ENCODE measurements at places on chromosomes 1 and 21.

DNA sequence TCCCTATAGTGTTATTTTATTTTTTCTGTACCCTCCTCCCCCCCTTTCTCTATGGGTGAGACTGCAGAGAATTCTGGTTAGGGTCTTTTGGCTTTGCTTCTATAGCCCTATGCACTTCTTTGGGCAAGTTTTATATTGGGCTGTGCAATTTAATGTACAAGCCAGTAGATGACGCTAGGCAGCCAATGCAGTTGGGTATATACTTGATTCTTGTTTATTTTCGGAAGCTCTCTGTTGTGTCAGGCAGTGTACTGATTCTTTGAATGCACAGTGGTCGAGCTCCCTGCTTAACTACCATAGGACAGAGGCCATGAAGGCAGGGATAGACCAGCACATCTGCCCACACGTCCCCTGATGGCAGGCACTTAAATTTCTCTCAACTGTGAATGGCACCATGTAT is 34.1 kb upstream of the GPR52 start:
- DNase-seq, result no peak

DNA sequence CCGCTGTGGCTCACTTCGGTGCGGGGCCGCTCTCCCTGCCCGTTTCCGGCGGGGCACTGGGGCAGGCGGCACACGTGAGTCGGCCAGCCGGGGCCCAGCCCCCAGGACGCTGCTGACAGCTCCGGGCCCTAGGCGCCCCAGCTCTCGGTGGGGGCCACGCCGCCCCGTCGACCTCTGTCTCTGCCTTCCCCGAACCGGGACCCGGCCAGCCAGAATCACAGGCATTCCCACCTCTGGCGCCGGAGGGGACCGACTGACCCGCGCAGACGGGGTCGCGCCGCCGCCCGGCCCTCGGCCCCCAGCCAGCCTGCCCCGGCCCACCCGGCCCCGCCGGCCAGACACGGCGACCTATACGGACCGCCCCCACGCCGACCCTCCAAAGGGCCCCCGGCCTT is 755 bp downstream of the SCMH1 start:
- DNase-seq, result peak; percentile 40

GRCh38 chr1:27416387-27417111 is 24.1 kb downstream of the GPR3 start:
- DNase-seq, result peak; percentile 78

GRCh38 chr1:55127827-55128343 is 87.3 kb downstream of the USP24 start:
- DNase-seq, result peak; percentile 2

DNA sequence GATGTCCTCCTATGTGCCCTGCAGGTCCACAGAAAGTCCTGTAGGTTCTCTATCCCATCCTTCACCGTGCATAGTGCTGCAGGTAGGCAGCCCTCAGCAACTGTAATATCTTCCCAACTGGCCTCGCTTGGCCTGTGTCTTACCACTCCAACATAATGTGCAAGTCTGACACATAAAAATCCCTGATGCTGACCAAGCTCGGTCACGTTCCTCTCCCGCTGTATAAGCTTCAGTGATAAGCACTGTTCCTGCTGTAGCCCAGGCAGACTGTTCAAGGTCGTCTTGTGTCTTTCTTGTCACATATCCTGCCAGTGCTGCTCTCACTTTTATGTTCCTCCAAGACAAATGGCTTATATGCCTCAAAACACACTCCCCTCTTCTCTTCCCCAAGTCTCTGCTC is 19.4 kb upstream of the KCNE1 start:
- DNase-seq, result no peak

DNA sequence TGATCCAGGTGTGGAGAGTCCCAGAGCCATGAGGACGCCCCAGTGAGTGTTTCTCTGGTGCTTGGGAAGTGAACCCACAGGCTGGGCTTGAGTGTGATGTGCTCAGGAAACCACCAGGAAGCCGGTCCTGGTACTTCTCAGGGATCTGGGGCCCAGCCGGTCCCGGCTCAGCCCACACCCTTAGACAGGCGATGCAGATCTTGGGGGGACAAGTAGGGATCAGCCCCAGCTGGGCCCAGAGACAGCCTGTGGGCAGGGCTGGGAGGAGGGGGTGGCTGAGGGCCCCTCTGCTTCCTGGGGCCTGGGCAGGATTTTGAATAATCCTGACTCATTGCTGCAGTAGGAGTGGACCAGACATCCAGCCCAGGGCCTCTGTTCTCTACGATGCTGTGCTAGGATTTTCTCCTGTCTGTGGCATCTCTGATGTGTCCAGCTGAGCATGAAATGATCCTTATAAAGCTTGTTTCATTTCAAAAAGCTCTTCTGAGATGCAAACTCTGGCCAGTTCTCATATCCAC is 698.0 kb downstream of the PTPRU start:
- no peak for DNase-seq

DNA sequence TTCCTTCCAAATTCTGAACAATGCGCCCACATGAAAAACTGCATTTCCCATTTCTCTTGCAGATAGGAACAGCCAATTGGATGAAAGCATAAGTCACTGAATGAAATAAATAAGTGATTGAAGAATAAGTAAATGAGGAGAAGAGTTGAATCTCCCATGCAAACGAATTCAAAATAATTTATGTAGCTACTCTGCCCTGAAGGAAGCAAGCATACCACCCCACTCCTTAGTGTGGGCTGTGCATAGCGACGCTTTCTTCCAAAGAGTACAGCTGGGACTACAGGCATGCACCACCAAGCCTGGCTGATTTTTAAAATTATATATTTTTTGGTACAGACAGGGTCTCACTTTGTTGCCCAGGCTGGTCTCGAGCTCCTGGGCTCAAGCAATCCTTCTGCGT is 16.5 kb upstream of the RIMKLA start:
- DNase-seq, result no peak

DNA sequence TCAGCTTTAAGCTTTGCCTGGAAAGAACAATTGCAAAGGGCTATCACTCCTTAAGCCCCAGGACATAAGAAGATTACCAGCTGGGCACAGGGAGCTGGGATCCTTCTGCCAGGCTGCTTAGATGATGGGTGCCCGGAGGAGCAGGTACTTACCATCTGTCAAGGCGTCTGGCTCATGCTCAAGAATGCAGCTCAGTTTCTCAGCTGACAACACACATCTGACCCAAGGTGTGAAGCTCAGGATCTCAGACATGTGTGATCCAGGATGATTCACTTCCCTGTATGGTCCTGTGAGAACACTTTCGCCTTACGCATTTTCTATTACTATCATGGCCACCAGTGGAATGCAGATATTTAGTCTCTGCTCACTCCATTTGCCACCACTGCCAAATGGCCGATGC is 14.7 kb upstream of the DISC1 start:
- no peak for DNase-seq

GRCh38 chr1:40944841-40945430 is 34.6 kb upstream of the CTPS1 start:
- DNase-seq, result no peak

DNA sequence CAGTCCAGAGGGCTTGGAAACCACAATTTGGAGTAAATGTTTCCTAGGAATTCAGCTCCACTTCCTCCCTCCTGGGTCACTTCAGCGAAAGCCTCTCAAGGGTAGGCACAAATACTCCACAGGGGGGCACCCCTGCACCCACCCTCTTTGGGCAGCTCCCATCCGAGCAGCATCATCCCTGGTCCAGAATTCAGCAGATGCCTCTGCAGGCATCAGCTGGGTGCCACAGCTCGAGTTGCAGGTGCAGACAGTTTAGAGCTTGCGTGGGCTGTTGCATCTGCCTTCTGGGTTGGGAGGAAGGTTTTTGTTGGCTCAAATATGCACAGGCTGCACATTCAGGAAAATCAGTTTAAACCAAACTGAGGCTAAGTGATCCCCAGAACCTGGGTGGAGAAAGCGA is 25.0 kb downstream of the KANK4 start:
- DNase-seq, result no peak

GRCh38 chr1:69728206-69728605 is 160.5 kb downstream of the LRRC7 start:
- no peak for DNase-seq

- DNase-seq, result no peak
These were observed 112.9 kb downstream of the PTPN14 start for GRCh38 chr1:214438530-214438929.

DNA sequence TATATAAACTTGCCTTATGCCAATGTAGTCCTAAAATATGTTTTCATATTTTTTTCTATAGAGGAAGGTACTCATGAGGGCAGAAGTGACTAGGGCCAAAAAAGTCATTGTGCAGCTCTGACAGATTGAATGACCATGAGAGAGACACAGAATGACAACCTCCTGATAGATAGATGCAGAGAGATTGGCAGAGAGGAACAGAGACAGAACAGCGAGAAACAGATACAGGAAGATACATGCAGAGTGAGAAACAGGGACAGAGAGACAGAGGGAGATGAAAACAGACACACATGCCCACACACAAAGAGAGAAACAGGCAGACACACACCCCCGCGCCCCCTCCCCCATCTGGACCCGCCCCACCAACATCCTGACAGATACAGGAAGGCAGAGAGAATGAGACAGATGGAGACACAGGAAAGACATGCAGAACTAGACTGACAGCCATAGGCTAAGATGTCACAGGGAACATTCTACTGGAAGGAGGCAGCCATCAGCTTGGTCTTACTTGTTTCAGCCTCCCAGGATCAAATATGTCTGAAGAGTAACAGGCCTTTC is 211.1 kb downstream of the ST6GALNAC3 start:
- no peak for DNase-seq

DNA sequence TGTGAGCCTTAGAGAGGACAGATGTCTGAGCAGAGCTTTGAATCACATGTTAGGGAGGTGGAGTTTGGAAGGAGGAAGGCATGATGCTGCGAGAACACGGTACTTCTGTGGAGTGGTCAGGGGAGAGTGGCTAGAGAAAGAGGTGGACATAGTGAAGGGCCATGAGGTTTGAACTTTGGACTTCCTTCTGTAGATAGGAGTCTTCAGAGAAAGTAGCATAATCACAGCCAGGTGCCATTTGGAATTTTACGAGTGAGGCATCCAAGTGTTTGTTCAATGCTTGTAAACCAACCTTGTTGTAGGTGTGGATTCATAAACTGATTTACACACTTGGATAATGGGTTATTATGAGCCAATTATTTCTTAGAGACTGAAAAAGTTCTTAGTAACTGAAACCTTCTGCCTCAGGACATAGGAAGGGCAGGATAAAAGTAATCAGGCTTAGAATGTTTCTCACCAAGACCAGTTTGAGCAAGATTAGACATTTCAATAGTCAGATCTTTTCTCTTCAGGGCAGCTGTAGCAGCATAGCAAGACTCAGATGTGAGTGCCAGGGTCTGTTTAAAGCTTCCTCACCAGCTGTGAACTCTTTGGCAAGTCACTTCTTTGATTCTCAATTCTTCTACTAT is 83.5 kb upstream of the HMCN1 start:
- DNase-seq, result no peak

DNA sequence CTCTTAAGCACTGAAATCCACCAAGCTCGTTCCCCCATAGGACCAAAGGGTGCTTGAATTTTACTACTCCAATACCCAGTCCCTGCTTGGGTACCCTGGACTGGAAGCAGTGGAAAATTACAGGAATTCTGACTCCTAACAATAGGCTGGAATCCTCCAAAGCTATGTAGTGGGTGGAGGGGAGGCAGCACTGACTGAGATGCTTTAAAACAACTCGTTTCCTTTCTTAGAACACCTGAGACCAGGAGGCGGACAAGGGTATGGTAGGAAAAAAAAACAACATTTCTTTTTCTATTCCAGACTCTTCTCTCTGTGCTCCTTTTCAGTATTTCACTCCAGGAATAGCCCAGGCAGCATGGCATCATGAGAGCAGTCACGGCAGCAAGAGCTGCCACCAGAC is 2.3 kb downstream of the PEF1 start:
- DNase-seq, result no peak

- no peak for DNase-seq
These were observed 36.3 kb downstream of the COQ8A start for GRCh38 chr1:226976276-226976977.

DNA sequence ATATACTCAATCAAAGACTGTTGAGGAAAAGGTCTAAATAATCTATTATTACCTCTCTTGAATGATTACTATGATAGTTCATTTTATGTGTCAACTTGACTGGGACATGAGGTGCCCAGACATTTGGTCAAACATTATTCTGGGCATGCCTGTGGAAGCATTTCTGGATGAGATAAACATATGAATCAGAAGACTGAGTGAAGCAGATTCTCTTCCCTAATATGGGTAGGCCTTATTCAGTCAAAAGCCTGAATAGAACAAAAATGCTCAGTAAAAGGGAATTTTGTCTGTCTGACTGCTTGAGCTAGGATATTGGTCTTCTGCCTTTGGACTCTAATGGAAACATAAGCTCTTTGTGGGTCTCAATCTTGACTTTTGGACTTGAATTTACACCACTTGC is 73.3 kb upstream of the SOX13 start:
- DNase-seq, result no peak

- no peak for DNase-seq
These were observed 305.3 kb downstream of the PTPRU start for GRCh38 chr1:29541631-29542030.

DNA sequence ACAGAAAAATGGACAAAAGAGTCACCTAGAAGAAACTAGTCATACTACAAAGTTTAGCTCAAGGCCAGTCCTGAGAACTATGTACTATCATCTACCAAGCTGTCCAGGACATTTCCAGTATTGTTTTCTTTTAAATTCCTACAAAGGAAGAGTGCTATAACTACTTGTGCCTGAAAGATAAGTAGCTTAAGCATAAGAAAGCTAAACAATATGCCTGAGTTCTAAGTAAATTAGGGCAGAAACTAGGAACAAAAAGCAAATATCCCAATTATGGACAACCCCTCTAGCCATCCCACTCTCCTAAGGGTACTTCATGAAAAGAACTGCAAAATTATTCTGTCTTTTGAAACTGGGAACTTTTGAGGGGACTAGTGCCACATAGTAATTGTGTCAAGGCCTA is 5.3 kb upstream of the RGS2 start:
- no peak for DNase-seq

DNA sequence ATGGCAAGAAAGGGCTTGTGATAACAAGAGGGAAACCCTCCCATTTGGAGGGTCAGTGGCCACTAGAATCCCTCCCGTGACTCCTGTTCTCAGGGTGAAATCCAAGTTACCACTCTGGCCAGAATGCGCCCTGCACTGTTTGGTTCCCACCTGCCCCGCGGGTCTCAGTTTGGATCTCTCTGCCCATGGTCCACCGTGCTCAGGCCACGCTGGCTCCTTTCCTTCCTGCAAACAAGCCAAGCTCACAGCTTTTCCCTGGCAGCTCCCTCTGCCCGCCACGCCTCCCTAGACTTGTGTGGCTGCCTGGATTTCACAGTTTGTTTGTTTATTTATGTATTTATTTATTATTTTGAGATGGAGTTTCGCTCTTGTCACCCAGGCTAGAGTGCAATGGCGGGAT is 179.5 kb upstream of the VAMP3 start:
- DNase-seq, result no peak
